Activated T-cell treated with anti-CD3 and anti-CD28 coated beads, Interleukin-2, amount 50 U/mL, for 4 hours (primary cell): ENCODE measurements at places on chromosomes 2 and 18. TPM values are rescaled to one million over a fixed set of nuclear protein-coding genes. Genes with fewer than 3 reads are reported as not detected.

The CEP192 gene
- 13.1 TPM for total RNA-seq

The GKN2 gene
- not detected for total RNA-seq

The BIN1 gene
- 34.6 TPM for total RNA-seq

The CRACDL gene
- 0.46 TPM for total RNA-seq

The ANKRD44 gene
- total RNA-seq: 91.5 TPM

The CDK15 gene
- total RNA-seq: not detected

The RMND5A gene
- total RNA-seq: 40.0 TPM

The SIX2 gene
- total RNA-seq: not detected

The LTBP1 gene
- total RNA-seq: 0.21 TPM

The C2orf74 gene
- 3.7 TPM for total RNA-seq

The MARCO gene
- 0.22 TPM for total RNA-seq

The RUFY4 gene
- total RNA-seq: 0.38 TPM

The DYNAP gene
- not detected for total RNA-seq

The FECH gene
- total RNA-seq: 14.7 TPM

The CASP8 gene
- total RNA-seq: 36.9 TPM

The TNS1 gene
- 0.54 TPM for total RNA-seq

The IL36B gene
- total RNA-seq: not detected

The MBP gene
- 32.3 TPM for total RNA-seq

The CLIP4 gene
- 14.5 TPM for total RNA-seq

The CYS1 gene
- not detected for total RNA-seq

The SH3BP4 gene
- total RNA-seq: 0.18 TPM

The PSD4 gene
- total RNA-seq: 155 TPM

The PROM2 gene
- total RNA-seq: 0.53 TPM

The YPEL5 gene
- total RNA-seq: 20.6 TPM

The STARD6 gene
- not detected for total RNA-seq

The GPR45 gene
- total RNA-seq: not detected

The COL4A3 gene
- not detected for total RNA-seq

The CHRNA1 gene
- total RNA-seq: not detected

The MEMO1 gene
- 73.6 TPM for total RNA-seq

The DOK6 gene
- not detected for total RNA-seq

The ETAA1 gene
- total RNA-seq: 11.3 TPM

The FKBP1B gene
- total RNA-seq: 0.65 TPM

The GKN1 gene
- not detected for total RNA-seq

The SERPINB10 gene
- not detected for total RNA-seq

The SPRED2 gene
- total RNA-seq: 10.4 TPM

The CHPF gene
- total RNA-seq: 40.3 TPM

The CYP26B1 gene
- total RNA-seq: not detected

The SYT4 gene
- total RNA-seq: not detected

The RAD51AP2 gene
- not detected for total RNA-seq

The MSGN1 gene
- total RNA-seq: not detected

The TPGS2 gene
- total RNA-seq: 32.3 TPM

The FBXO15 gene
- total RNA-seq: 0.71 TPM

The EML6 gene
- total RNA-seq: 0.71 TPM

The LRRTM4 gene
- not detected for total RNA-seq

The CCBE1 gene
- not detected for total RNA-seq

The SPC25 gene
- total RNA-seq: 2.1 TPM

The LIMS1 gene
- 41.2 TPM for total RNA-seq
